HT-29 (cell line): ENCODE measurements at places on chromosomes 3 and 15. TPM values are rescaled to one million over a fixed set of nuclear protein-coding genes. Genes with fewer than 3 reads are reported as not detected.

DNA sequence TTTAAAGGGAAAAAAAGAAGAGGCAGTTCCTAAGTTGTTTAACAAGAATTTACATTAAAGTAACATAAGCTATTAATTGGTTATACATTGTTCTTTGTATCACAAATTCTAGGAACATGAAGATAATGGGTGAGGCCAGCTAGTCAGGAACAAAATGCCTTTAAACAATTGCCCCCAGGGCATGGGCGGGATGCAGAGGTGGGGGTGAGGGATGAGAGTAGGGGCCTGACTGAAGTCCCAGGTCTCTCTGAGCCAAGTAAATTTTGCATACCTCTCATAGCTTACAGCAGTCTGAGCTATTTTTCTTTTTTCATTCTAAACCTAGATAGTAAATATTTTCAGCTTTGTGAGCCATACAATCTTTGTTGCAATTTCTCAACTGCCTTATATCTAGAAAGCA lies 77.8 kb upstream of the RNU6-1 start:
- DNase-seq, result no peak

DNA sequence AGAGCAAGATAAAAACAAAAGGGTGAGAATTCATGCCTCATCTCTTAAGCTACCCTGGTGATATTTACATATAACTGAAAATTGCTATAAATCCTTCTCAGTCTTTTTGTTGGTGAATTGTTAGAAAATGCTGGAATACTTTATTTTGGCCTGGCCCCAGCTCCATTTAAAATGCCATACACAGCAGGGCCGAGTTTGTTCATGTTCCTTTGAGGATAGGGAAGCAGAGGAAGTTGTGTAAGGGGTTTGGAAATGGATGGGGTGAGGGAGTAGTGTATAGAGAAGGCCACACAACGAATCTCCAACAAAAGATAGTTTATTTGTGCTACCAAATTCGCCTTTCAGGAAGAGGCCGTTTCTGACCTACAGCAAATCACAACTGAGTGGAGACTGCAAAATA lies 78.6 kb upstream of the ADAMTS9 start:
- no peak for DNase-seq

- no peak for DNase-seq
Observed at GRCh38 chr3:59935025-59935424, 885.2 kb upstream of the CFAP20DC start.

Gene SLC15A2
- total RNA-seq, result 0.28 and 2.3 TPM in 2 replicates

DNA sequence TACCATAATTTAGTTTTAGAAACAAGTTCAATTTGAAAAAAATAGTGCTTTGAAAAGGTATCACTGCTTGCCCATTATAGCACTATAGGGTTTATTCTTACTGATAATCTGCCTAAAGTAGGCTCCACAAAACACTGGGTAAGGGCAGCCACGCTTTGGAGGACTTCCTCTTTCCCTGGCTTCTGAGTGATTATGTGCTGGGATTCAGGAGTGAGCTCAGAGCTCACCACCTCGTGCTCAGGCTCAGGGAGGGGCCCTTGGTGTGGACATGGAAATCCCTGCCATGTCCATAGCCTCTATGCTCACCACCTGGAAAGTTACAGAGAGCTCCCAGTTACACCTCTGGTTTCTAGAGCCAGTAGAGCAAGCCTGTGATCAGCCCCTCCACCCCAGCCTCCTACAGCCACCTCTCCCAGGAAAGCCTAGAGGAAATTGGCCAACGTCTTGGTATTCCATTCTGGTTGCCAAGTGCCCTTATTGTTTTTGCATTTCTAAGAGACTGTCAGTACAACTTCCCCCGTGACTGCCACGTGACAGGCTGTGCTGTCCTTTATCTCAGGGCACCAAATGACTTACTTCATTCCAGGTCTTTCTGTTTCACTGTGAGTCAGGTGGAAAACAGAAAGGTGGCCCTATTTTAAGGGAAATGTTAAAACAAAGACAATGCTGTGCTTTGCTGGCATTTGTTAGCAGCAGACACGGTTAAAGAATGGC lies 316.0 kb downstream of the RORA start:
- no peak for DNase-seq

DNA sequence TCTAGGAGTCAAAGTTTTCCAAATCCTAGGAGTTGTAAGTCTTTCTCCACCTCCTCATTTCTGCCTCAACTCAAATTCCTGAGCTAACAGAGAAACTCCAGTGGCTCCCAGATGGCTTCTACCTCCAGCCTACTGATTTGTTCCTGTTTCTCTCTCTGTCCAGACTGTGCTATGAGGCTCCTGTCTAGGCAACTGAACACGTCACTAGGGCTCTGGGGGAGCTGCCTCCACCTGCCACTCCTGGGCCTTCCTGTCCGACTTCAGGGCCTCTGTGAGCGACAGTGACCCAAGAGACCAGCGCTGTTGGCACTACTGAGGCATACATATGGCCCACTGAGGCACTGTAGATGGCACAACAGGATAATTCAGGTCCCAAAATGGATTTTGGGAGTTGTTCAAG lies 71.4 kb downstream of the EXOG start:
- DNase-seq, result no peak

Gene TRIM71
- total RNA-seq, result not detected in 2 replicates

Gene CLDN1
- total RNA-seq, result 11.4 and 14.2 TPM in 2 replicates

DNA sequence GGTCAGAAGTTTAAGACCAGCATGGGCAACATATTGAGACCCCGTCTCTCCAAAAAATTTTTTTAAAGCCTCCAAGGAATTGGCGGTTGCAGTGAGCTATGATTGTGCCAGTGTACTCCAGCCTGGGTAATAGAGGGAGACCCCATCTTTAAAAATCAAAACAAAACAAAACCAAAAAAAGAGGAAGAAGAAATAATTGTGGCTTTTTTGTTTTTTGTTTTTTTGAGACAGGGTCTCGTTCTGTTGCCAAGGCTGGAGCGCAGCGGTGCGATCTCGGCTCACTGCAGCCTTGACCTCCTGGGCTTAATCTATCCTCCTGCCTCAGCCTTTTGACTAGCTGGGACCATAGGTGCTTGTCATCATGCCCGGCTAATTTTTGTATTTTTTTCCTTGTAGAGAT lies 4.5 kb upstream of the SLC30A4 start:
- no peak for DNase-seq

DNA sequence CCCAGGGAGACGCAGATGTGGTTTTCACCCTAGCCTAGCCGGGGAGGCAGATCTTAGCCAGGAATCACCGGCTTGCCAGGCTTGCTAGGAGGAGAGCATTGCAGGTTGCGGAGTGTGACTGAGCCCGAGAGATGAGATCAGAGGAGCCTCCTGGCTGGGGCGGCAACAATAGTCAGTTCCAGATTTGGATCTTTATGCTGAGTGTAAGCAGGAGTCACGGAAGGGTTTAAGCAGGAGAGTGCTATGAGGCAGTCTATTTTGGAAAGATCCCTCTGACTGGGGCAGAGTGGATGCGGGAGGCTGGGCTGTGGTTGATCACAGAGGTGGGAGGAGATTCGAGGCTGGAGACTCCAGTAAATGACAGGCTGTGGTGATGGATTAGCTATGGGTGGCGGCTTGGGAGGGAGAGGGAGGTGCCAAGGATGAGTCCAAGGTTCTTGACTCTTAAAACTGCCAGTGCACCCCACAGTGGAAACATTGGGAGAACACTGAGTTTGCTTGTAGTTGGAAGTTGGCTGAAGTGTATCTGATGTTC lies 10.4 kb upstream of the BAHD1 start:
- DNase-seq, result peak; percentile 78

DNA sequence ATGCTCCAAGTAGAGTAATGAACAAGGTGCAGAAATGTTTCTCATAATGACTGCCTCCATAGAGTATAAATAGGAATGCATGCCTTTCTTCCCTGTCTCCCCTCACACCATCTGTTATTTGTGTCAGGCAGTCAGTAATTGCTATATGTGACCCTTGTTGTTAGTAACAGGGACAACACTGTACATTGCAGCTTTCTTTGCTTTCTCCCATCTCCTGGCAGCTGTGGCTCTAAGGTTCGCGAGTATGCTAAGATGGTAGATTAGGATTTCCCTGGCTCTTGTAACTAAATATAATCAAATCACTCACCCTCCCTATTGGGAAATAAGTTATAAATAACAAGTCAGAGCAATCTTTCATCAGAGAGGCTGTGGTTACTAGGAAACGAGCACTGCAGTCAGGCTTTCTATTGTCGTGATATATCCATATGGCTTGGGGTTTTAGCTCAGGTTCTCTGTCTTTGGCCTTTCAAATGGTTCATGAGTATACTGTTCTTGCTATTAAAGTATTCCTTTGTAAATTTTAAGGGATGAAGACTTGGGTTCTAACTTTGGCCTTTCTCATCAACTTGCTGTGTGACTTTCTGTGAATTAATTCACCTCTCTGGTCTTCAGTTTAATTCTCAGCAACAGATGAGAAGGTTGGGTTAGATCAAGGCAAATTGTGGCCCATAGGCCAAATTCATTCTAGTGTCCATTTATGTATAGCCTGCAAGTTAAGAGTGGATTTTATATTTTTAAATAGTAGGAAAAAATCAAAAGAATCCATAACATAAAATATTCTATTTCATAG lies 8.1 kb upstream of the MINDY4B start:
- DNase-seq, result no peak

GRCh38 chr15:30985081-30985531 lies 6.3 kb downstream of the MTMR10 start:
- DNase-seq, result no peak

- DNase-seq, result no peak
Observed at GRCh38 chr15:87710406-87710805, 546.1 kb downstream of the NTRK3 start.

DNA sequence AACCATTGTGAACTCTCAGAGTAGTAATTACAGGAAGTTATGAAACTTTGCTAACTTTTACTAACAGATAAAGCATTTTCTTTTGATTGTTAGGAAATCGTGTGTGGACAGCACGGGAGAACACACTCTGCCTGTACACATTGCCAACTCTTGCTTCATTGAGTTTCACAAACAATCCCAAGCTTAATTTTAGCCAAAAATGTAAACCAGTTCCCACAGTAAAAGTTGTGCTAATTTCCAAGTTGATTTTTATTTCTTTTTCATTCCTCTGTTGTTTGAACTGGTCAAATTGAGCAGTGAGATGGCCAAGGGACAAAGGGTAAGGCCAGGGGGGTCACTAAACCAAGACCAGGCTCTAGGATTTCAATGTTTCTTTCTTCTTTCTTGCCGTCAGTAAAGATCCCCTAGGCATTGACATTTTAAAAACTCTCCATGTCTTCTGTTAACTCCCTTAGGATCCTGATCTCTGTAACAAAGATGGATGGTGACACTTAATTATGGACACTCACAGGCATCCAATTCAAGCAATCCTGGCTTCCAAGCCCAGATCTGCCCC lies 414.9 kb downstream of the RBMS3 start:
- no peak for DNase-seq

Gene ABHD5
- 4.6 and 11.3 TPM in 2 replicates for total RNA-seq

DNA sequence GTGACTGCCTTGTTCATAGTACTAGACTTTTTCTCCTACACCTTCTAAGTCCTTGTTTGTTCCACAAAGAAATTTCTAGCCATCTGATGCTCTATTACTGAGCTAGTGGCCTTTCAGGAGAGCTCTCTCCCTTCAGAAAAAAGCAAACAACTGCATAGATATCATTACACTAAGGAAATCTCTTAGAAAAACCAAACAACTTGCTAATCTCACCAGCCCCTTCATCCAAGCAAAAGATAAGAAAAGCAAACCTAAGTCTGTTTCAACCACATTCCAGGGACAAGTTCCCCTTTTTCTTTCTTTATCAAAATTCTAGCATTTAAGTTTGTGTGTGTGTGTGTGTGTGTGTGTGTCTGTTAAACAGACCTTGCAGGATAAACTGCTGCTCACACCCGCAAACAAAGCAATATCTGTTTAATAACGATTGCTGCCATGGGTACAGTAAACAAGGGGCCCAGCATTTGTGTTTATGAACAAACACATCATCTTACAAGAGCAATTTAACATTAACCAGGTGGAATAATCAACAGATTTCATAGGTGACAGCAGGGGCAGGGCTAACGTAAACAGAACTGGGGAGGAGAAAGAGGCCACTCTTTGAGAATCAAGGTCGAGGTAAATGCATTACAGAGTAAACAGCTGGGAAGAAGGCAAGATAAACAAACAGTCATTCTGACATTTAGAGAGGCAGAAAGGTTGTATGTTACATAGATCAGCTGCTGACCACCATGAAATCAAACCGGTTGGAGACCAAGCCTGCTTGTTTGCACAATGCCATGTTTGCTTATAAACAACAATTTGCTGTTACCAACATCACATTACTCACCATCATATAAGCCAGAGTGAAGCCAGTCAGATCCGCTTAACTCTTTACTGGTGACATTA lies 375.1 kb downstream of the FOXP1 start:
- peak; percentile 68 for DNase-seq
